ENCODE measurements at places on chromosomes 5 and 9. TPM values are rescaled to one million over a fixed set of nuclear protein-coding genes. Genes with fewer than 3 reads are reported as not detected.

DNA sequence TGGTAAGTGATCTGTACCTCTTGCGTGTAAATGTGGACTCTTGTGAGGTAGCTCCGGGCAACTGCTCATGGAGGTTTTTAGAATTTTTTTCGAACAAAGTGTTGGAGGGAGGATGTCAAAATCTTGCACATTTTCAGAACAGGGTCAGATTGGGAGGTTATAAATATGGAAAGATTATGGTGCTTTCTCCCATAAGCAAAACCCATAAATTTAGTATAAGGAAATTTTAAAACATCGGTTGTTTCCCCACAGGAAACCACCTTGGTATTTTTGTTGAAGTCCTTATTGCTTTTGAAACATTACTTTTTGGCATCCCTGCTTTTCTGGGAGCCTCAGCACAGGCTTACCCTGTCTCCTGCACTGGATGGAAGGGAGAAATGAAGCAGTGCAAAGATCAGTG, 33.9 kb downstream of the PTTG1 start:
- no peak for DNase-seq

GRCh38 chr5:127562252-127562651, 44.8 kb downstream of the PRRC1 start:
- no peak for DNase-seq

- DNase-seq = peak; percentile 31
Observed at GRCh38 chr5:179177711-179178575, 117.8 kb downstream of the ZNF354C start.

DNA sequence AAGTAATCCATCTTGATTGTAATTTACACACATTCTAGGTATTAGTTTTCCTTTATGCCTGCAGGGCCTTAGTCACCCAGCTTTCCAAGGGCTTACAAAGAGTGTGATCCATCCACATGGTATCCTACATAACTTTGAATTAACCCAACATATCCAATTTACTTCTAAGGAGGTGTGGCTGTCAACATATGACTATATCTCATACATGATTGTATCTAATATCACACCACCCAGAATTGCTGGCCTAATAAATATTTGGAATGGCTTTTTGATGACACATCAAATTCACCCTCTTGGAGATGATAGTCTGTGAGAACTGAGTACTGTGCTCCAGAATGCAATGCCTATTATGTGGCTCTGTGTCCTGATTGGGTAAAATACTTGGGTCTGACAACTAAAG, 363.3 kb upstream of the GRIN3A start:
- no peak for DNase-seq

DNA sequence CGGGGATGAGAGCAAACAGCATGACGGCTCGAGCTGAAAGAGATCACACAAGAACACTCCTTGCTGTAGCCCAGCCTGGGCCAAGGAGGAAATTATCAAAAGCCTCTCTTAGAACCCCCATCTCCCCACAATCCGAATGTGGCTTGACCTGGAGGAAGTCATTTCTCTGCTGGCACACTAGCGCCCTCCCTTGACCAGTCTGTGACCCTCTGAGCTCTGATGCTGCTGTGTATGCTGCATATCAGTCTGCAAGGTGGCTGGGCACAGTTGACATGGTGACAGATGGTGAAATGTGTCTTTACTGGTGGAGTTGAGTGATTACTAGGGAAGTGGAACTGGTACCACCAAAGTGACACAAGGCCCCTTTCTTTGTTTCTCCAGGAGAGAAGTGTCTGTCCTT, 3.3 kb downstream of the SLC46A2 start:
- DNase-seq = no peak

DNA sequence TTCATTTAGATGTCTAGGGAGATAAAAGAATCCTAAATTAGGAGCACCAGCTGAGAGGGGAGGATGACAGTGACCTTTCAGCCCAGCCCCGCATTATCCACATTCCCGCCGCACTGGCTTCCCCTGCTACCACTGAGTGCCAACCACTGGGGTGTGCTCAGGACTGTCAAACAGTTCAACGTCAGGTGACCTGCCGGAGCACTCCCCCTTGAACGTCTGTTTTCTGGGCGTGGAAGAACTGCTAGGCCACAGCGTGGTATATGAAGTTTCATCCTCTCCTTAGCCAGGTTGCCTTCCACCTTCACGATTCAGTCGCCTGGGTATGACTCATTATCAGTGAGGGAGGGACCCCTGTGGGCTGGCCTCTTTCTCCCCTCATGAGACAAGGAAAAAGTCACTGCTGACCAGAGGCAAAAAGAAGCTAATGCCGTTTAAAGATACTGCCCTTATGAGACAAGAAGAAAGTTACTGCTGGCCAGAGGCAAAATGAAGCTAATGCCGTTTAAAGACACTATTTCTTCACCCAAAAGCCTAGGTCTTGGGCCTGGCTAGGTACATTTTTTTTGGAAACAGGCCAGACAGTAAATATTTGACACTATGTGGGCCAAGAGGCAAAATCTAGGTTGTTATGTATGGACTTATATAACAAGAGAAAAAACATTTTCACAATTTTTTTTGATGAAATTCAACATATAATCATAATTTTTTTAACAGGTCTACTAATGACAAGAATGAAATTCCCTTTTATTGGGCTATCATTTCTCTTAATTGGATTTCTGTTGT, 4.6 kb downstream of the NMRK1 start:
- no peak for DNase-seq

DNA sequence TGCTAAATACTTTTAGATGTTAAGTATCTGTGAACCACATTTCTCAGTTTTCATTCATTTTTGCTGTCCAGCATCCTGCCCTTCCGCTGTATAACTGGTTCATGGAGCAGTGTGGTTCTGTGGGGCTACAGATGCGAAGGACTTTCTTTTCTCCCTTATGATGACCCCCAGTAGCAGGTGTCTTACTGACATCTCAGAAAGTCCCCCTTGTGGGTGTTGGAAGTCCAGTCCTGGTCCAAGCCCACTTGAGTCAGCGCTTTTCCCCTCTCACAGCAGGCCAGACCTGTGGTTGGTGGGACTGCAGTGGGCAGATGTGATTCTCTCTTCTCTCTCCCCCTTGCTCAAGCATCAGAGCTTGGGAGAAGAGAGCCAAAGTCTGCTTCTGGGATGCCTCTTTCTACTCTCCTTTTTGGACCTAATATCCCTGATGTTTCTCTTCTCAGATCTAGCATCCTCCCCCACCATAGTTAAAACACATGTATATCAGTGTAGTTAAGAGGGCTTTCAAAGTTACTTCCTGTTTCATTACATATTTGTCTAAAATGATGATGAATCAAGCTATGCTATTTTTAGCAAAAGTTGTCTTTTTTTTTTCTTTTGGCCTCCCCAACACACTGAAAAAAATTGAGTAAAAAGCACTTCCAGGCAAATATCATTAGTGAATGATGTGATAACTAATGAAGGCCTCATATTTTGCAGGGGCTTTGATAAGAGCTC, 119.5 kb upstream of the ZNF618 start:
- DNase-seq = no peak

DNA sequence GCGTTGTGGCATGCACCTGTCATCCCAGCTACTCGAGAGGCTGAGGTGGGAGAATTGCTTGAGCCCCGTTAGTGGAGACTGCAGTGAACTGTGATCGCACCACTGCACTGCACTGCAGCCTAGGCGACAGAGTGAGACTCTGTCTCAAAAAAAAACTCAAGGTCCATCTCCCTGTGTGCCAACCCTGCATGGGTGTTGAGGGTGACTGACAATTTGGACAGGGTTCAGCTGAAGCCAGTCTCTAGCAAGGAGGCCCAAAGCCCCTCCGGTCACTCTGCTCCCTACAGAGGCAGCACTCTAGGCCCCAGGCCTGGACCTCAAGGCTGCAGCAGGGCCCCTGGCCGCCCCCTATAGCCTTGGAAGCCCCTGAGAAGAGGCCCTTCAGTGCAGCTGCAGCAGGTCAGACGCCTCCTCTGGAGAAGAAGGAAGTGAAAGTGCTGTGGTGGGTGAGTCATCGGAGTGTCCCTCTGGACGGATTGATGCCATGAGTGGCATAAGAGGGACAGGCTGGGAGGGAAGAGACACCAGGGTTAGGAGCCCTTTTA, 39.2 kb upstream of the NEK6 start:
- no peak for DNase-seq

GRCh38 chr5:136799806-136800372, 434.5 kb upstream of the TRPC7 start:
- DNase-seq = no peak

DNA sequence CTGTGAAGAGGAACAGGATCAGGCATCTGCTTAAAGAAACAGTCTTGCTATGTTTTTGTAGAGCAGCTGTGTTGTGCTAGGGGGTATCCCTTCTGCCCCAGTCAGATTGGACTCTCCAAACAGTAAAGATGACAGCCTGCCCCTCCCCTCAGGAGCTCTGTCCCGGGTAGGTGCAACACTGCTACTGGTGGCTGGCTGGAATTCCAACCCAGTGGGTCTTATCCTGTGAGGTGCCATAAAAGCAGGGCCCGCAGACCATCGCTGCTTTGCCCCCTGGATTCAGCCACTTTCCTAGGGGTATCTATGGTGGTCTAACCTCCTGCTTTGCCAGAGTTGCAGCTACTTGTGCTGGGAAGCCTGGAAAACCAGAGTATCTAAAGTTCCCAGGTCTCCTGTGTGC, 114.6 kb upstream of the PPP1R2B start:
- DNase-seq = no peak

GRCh38 chr5:120293796-120294195, 170.3 kb upstream of the PRR16 start:
- no peak for DNase-seq

- DNase-seq = no peak
Observed at GRCh38 chr9:19969721-19970120, 180.9 kb upstream of the SLC24A2 start.

DNA sequence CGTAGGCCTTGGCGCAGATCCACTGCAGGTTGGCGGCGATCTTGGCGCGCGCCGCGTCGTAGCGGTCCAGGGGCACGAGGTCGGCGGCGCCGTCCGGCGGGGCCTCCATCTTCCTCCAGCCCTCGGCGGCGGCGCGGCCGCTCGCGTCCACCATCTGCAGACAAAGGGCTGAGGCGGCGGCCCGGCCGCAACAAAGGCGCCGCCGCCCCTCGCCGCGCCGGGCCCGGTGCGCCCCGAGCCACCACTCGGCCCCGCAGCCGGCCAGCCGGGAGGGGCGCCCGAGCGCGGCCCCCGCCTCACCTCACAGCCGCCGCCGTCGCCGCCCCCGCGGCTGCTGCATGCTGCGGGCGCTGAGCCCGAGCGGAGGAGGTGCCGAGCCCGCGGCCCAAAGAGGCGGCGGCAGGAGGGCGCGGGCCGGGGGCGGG, 328 bp downstream of the CAMSAP1 start:
- DNase-seq = peak; percentile 78

DNA sequence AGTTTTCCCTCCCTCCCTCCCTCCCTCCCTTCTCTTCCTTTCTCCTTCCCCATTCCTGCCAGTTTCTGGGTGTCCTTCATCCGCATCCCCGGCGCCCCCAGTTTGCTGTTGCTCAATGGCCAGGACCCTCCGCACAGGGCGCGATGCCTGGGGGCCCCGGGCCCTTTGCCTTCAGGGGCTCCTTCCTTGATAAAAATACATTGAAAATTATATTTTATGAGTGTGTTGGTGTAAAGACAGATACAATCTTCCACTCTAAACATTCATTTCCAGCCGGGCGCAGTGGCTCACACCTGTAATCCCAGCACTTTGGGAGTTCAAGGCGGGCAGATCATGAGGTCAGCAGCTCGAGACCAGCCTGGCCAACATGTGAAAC, 7.6 kb upstream of the AGPAT2 start:
- no peak for DNase-seq

DNA sequence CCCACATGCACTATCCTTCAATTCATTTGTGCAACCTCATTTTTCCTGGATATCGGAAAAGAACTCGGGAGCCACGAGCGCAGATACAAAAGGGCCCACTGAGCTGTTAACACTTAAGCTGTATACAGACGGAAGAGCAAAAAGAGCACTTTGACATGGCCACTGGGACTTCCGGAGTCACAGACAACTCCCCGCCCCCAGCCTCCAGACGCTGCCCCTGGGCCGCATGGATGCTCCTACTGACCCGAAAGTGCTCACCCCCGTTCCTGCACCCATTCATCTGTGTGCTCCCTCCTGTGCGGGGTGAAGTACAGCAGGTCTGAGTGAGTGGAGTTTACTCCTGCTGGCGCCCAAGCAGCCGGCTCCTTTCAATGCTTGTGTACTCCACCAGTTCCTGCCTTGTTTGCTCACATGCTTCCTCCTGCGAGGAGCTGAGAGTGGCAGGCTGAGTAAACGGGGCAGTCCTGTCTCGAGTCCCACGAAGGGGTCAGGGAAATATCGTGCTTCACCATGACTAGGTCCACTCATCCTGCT, 901.0 kb upstream of the CTNND2 start:
- DNase-seq = no peak

DNA sequence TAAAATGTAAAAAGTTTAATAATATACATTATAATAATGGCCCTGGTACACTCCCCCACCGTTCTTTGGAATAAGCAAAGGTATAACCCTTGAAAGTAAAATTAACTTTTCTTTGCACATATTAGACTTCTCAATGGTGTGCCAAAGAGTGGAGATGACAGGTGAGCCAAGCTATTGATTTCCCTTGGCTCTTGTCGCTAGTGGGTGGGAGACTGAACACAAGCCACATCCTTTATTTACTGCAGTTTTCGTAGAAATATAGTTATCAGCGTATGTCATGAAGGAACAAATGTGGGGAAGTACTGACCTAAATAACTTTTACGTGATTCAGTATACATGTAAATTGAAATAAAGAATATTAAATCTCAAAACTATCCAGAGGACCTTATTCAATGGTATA, 549.3 kb downstream of the RAB3C start:
- DNase-seq = no peak

GRCh38 chr5:141778683-141779082, 96.7 kb upstream of the ARAP3 start:
- DNase-seq = no peak

DNA sequence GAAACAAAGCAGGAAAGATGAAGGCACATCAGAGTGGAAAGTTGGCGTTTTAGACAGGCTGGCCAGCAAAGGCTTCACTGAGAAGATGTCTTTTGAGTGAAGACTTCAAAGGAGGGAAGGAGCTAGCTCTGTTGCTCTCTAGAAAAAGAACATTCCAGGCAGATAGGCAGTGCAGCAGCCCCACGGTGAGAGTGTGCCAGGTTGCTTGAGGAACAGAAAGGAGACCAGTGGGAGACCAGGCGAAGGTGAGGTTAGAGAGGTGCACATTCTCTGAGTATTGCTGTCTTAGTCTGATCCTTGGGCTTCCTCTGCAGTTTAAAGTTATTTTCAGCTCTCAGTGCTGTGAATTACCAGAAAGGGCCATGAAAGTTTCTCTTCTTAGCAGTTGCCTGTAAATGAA, 83.8 kb downstream of the SLC44A1 start:
- no peak for DNase-seq

DNA sequence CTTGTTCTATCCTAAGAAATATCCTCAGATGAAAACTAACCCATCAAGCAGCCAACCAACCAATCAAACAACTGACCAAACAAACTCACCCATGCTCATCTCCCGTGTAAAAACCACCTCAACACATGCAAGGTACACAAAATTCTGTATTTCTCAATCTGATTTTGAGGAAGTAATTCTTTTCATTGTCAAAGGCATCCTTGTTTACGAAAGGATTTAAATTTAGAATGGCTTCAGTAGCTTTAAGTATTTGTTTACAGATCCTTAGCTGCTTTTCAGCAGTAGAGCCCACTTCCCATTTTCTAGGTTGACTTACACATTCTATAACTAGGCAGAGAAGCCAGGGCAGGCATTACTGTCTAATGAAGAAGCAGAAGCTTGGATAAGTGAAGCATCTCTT, 78.6 kb downstream of the NTRK2 start:
- DNase-seq = no peak

Gene ESM1
- 0.19 TPM for total RNA-seq

Gene SLC30A5
- 30.2 TPM for total RNA-seq

Gene GABRA6
- not detected for total RNA-seq

Gene NTNG2
- 1.4 TPM for total RNA-seq

Gene TBC1D13
- 16.6 TPM for total RNA-seq

Gene NKD2
- 4.4 TPM for total RNA-seq

Gene SHISAL2B
- total RNA-seq = not detected

Gene EFNA5
- 28.5 TPM for total RNA-seq

Gene ANKRD34B
- total RNA-seq = not detected

Gene REXO4
- total RNA-seq = 18.7 TPM

Measured in Right ventricle myocardium inferior (tissue), 1 donor.